ENCODE measurements at places on chromosomes 16 and 17. TPM values are rescaled to one million over a fixed set of nuclear protein-coding genes. Genes with fewer than 3 reads are reported as not detected.

The GINS2 gene
- 3.7 TPM for total RNA-seq

The ALDH3A1 gene
- 618 TPM for total RNA-seq

The ZNF23 gene
- 4.2 TPM for total RNA-seq

The MFSD6L gene
- total RNA-seq, result 0.57 TPM

The SCO1 gene
- 15.4 TPM for total RNA-seq

The NOL3 gene
- total RNA-seq, result 34.9 TPM

The ZNF213 gene
- total RNA-seq, result 3.9 TPM

The CES1 gene
- 2.4 TPM for total RNA-seq

The ITGA2B gene
- 0.76 TPM for total RNA-seq

The EPN2 gene
- total RNA-seq, result 61.4 TPM

The DPEP2 gene
- total RNA-seq, result 6.2 TPM

The SMYD4 gene
- total RNA-seq, result 7.4 TPM

The NPIPB13 gene
- total RNA-seq, result 0.94 TPM

The ARL5C gene
- total RNA-seq, result not detected

The RASL10B gene
- total RNA-seq, result 0.34 TPM

The DOC2B gene
- 15.8 TPM for total RNA-seq

The CACNA1G gene
- total RNA-seq, result 0.38 TPM

The CDK5R1 gene
- total RNA-seq, result 5.7 TPM

The CCL2 gene
- 4.0 TPM for total RNA-seq

The GAS2L2 gene
- not detected for total RNA-seq

The HEATR3 gene
- total RNA-seq, result 13.7 TPM

The USP10 gene
- total RNA-seq, result 44.7 TPM

The KCTD11 gene
- total RNA-seq, result 26.6 TPM

The LDHD gene
- 20.4 TPM for total RNA-seq

The MCRIP2 gene
- 17.3 TPM for total RNA-seq
